ENCODE measurements at places on chromosomes 2 and 18. TPM values are rescaled to one million over a fixed set of nuclear protein-coding genes. Genes with fewer than 3 reads are reported as not detected.
A peak's percentile ranks its signal among the peaks of the same experiment; 100 is the strongest.

The TM4SF20 gene
- total RNA-seq: not detected

The HDHD2 gene
- 19.7 TPM for total RNA-seq

The ACP1 gene
- total RNA-seq: 179 TPM

The RNF125 gene
- 12.1 TPM for total RNA-seq

- no peak for DNase-seq
These were observed 34.0 kb downstream of the TTLL4 start for GRCh38 chr2:218744615-218745014.

DNA sequence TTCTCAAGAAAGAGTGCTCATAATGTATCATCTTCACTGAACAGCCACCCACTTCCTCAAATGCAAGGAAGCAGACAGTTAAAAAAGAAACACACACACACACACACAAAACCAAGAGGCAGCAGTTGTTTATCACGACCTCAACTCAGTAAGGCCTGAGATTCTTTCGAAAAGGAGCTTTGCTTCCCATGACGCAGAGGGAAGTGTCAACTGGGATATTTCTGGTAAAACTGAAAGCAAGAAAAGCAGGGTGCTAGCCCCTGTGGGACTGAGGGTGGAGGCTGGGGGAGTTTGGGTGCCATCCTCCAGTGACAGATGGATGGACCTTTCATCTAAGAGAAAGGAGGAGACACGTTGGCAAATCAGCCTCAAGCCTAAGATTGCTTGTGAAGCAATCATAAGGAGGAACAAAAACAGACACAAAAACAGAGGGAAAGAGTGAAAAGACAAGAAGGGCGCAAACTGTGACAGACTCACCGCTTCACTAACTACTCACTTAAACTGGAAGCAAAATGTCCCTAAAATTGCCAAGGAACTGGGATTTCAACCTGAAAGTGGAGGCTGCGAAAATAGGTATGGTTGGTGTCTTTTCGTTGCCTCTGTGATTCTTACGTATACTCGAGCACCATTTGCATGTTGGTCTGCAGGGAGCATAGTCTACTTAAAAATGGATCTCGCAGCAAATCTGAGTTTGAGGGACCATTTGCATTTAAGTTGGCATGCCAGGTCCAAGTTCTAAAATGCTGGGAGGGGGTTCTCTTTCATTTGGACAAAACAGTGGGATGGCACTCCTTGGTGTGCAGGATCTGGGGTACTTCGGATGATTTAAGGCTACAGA lies at the start of gene ARHGAP25:
Gene ARHGAP25 (plus strand): TSS at position 124 of the 838 bp plus-strand sequence. CDS start 389 bp downstream, at position 513.
- DNase-seq: no peak

- DNase-seq: no peak
These were observed 14.6 kb upstream of the ACMSD start for GRCh38 chr2:134823832-134824231.

- DNase-seq: no peak
These were observed 46.4 kb upstream of the STON1 start for GRCh38 chr2:48483506-48483905.

GRCh38 chr18:11672198-11672597 lies 16.9 kb upstream of the GNAL start:
- no peak for DNase-seq

GRCh38 chr2:105714141-105714540 lies 30.6 kb upstream of the NCK2 start:
- DNase-seq: no peak

GRCh38 chr2:124559236-124559635 lies 534.1 kb downstream of the CNTNAP5 start:
- no peak for DNase-seq

DNA sequence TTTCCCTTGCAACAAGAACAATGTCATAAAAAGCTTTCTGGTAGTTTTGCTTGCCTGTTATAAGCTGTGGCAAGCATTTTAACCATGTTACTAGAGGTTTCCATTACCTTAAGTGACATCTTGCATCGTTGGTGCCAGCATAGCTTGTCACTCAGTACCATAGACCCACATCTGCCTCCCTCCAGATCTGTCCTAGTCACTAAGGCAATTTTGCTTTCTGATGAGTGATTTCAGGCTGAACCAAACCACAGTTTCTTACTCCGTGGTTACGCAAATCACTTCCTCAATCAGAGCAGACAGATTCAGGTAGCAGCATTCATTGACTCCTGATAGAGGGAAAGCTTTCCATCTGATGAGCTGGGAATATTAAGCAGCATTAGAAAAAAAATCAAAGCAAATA lies 1057.5 kb upstream of the FAM98A start:
- DNase-seq: no peak

DNA sequence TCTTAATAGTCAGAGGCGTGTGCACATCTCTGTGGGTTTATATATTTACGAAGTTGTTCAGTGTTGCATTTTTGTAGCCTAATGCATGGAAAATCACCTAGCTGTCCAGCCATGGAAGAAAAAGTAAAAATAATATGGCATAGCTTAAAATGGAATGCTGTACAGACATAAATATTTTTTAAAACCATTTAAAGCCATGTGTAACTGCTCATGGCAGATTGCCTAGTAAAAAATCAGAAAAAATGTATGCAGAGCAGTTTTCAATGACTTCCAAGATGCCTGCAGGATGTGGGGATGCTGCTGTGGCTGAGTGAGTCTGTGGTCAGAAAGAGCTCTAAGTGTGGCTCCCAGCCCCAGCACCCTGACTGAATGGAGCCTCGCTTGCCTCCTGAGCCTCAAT lies 64.8 kb upstream of the ALKAL2 start:
- no peak for DNase-seq

DNA sequence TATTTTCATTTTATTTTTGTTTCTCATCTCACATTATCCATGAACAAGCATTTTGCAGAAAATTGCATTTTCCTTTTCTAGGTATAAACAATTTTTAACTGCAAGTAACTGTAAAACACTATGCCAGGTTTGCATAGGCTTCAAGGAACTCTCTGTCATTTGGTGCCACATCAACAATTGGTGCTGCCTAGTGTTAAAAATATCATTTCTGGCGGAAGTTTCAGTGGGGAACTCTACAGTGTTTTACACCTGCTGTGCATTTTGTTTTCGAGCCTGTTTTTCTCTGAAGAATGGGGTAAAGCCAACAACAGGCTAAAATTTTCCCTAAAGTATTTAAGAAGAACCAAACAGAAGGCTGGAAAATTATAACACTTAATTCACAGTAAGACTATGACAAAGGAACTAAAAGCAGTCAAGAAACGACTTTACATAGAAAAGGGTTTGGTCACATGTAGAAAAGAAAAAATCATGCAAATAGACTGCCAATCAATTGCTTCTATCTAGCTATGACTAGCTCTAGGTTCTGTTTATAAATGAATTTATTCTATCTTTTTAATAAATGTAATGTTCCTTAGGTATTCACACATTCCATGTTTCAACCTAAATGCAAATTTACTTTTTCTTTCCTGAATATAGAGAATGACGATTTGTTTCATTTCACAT lies 21.4 kb upstream of the FRZB start:
- DNase-seq: no peak

DNA sequence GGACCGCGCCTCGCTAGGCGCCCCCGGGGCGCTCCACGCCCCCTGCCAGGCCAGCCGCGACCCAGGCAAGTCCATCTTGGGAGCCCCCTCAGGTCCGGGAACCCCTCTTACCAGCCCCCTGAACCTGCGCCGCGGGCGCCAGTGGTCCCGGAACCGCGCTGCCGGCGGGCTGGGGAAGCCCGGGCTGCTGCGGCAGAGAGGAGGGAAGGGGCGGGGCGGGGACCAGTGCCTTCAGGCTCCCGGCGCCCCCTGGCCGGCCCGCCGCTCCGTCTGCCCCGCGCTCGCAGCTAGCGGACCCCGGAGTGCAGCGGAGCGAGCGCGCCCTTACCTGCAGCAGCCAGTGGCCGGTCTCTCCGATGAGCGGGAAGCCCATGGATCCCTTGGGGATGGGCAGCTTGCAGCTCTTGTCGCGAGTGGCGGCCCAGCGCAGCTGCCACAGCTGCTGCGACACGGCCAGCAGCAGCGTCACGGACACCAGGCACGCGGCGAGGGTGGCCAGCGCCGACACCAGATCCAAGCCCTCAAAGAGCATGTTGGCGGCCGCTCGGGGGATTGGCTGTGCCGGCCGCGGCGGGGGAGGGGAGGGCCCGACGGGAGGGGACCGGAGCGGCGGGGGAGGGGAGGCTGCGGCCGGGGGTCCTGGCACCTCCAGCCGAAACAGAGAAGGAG lies at the start of gene CYP26B1:
Gene CYP26B1 (minus strand): TSS at position 560 of the 669 bp plus-strand sequence. CDS start 28 bp downstream, at position 532.
- DNase-seq: peak; percentile 90

DNA sequence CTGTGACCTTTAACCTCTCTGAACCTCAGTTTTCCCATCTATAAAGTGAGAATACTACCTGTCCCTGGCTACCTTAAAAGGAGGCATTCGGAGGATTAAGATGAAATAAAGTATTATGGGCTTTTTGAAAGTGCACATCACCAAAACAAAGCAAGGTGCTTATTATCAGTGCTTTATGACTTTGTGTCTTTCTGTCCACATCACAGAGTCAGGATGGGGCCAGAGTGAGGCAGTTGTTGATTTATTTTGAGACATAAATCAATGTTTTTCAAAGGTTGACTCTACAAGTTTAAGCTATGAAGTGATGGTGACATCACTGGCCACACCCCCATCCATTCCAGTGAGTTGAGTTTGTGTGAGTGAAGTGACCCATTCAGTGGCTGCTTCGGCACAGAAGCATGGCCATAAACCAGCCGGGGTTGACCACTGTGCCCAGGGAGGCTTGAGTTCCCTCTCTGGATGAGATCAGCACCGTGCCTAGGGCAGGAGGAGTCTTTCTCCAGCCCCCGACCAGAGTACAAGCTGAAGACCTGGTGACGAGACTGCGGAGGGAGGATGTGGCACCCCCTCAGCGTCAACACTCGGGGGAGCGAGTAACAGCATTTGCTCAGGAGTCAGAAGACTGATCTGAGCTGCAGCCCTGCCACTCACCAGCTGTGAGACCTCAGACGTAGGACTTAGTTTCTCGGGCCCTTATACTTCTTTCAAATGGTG lies 89.0 kb upstream of the PPP1CB start:
- no peak for DNase-seq

- no peak for DNase-seq
These were observed 67.1 kb downstream of the ACTR2 start for GRCh38 chr2:65294701-65295100.

DNA sequence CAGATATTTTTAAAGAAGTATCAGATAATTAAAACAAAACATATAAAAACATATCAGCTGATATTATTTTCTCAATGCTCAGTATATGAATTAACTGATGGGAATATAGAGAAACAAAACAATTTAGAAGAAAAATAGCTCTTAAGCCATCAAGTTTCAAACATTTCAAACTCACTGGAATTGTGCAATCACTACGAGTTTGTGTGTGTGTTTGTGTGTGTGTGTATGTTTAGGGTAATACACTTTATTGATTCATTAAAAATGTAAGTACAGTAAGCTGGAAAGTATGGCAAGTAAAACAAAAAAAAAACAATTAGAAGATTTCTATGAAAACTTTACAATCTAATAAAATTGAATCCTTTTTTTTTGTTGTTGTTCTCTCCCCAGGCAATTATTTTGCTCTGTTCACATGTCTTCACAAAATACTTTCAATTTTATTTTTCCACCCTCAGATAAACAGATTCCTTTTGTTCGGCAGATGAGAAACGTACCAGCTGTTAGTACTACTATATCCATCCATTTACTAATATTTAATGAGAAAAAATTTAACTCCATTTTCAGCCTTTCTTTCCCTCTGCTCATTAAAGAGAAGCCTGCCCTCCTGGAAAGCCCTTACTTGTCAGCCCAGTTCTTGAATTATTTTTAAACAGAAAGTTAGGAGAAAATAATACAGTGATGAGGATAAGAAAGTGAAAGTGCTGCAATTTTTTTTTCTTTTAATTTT lies 87.6 kb downstream of the SLC8A1 start:
- no peak for DNase-seq

- DNase-seq: peak; percentile 4
These were observed 43.4 kb downstream of the PLEKHA3 start for GRCh38 chr2:178523596-178524134.

GRCh38 chr2:105708697-105709096 lies 36.0 kb upstream of the NCK2 start:
- no peak for DNase-seq

- DNase-seq: no peak
These were observed 155.0 kb upstream of the SLC8A1 start for GRCh38 chr2:40606862-40607261.

DNA sequence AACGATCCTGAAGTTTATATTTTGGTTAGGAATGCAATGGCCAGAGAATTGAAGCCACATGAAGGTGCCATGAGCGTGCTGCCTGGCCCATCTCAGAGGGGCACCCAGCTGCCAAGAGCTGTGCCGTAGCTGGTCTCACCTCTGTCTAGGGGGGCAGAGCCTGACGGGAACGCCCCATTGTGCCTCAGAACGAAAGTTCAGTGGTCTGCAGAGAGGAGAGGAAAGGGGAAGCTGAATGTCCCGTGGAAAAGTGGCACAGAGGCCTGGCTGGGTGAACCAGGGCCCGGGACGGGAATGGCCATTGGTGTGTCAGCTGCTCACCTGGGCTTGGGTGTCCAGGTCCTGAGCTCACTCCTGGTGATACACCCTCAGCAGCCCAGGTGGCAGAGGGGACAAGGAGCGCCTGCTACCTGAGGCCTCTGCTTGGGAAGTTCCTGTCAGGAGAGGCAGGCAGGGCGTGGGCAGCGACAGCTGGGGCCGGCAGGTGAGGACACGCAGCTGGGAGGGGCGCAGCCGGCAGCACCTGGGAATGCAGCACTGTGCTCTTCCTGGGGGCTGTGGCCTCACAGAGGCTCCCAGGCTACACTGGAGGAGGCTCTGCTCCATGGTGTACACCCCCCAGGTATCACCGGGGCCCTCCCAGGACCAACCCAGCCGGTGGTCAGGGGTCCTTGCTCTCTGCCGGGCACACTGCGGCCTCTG lies 67.3 kb downstream of the PARD6G start:
- peak; percentile 53 for DNase-seq

GRCh38 chr2:239540174-239540573 lies 139.4 kb upstream of the HDAC4 start:
- no peak for DNase-seq

GRCh38 chr18:22847392-22847791 lies 85.7 kb upstream of the RBBP8 start:
- DNase-seq: no peak

DNA sequence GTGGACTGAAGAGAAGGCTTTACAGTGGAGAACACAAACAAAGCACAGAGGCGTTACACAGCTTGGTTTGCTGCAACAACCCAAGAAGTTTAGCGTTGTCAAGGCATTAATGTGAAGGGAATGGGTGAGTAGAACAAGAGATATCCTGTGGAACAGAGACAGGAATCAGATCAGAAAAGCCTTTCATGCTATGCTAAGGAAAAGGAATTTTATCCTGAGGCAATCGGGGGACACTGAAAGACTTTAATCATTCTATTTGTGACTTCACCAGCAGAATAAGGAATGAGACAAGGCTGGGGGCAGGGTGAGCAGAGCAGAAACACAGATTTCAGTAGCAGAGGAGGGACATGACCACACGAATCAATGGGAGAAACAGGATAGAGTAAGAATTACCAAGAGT lies 600.7 kb downstream of the IRS1 start:
- DNase-seq: no peak

DNA sequence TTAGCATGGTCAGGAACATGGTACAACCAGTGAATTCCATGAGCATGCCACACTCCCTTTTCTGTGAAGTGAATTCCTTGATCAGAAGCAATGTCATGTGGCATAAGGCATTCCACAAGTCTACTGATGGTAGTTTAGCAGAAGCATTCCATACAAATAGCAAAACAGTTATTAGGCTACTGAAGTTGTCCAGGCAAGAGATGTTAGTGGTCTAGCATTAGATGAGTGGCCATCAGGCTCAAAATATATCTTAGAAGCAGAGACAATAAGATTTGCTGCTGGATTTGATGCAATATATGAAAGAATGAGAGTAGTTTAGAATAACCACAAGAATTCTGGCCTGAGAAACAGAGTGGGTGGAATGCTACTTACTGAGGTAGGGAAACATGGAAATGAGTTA lies 355.3 kb upstream of the NRXN1 start:
- no peak for DNase-seq
